ENCODE measurements at places on chromosomes 6 and 20.

GRCh38 chr6:14211562-14211942, 94.0 kb downstream of the CD83 start:
- DNase-seq = peak; percentile 69

- no peak for DNase-seq
Observed at GRCh38 chr6:130778946-130779657, 48.1 kb upstream of the SMLR1 start.

- no peak for DNase-seq
Observed at GRCh38 chr6:111086685-111087084, 618 bp upstream of the SLC16A10 start.

DNA sequence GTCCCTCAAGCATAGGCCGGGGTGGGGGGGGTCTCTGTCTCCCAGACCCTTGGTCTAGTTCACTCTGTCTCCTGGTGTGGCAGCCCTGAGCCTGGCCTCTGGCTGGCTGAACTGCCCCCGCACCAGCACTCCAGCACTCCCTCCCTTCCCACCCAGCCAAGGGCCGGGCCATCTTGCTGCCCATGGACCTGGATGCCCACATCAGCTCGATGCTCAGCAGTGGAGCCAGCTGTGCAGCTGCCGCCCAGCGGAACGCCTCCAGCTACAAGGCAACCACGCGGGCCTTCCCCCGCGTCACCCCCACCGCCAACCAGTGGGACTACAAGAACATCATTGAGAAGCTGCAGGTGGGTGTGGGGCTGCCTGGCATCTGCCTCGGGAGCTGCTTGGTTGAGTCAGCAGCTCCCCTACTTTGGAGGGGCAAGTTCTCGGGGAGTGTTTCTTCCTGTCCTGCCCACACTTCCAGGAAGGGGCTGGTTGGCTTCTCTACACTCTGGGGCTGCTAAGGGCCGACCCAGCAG, 28.4 kb downstream of the UQCC2 start:
- no peak for DNase-seq

- no peak for DNase-seq
Observed at GRCh38 chr6:104995989-104996617, 39.2 kb downstream of the LIN28B start.

DNA sequence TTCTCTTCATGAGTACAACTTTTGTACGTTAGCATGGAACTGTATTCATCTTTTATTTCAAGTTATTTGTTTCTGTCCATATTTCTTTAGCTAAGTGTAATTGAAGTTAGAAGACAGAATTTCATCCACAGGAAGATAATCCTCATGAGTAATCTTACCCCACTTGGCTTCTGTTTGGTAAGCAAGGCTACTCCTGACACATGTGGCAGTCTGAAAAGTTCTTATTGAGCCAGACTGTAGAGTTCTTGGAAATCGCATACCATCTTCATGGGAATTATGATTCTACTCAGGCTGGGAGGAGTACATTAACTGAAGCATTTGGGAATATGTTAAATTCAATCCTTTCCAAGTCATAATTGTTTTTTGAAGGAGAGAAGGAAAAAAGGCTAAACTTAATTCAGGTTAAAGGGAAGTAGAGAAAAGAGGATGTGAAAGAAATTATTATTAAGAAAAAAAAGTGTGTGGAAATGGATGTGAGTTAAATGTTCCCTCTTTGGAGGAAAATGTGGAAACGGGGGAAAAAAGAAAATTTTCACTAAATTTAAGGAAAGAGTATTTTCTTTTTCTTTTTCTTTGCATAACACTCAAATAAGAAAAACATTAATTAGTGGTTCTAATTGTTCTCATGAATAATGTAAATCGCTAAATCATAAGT, 41.5 kb upstream of the TENT5A start:
- no peak for DNase-seq

DNA sequence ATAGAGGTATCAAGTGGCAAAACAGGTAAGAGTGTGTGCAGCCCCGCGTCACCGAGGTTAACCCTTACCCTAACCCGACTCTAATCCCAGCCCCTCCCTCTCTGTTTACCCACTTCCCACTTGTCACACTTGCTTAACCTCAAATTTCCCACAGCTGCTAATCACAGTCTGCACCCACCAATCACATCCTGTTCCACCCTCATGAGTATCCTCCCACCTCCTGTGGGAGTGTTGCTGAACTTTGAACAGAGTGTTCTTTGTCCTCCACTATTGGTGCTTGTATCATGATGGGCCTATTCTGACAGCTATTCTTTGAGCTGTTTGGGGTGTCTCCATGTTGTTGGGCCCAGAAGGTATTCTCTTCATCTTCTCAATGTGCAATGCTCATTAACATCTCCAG, 487.8 kb downstream of the PTPRT start:
- peak; percentile 49 for DNase-seq

GRCh38 chr6:32167761-32168262, 3.4 kb downstream of the EGFL8 start:
- DNase-seq = no peak

DNA sequence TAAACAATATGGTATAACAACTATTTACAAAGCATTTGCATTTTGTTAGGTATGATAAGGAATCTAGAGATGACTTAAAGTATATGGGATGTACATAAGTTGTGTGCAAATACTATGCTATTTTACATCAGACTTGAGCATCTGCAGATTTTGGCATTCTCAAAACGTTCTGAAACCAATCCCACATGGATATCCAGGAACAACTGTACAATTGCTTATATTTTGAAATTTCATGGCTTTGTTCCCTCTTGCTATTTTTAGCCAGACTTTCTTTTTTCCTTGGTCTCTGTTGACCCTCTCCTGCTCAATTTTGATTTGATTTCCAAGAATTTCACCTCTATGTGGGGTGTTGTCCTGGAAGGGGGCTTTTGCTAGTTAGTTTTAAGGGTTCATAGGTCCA, 32.9 kb upstream of the UST start:
- no peak for DNase-seq

DNA sequence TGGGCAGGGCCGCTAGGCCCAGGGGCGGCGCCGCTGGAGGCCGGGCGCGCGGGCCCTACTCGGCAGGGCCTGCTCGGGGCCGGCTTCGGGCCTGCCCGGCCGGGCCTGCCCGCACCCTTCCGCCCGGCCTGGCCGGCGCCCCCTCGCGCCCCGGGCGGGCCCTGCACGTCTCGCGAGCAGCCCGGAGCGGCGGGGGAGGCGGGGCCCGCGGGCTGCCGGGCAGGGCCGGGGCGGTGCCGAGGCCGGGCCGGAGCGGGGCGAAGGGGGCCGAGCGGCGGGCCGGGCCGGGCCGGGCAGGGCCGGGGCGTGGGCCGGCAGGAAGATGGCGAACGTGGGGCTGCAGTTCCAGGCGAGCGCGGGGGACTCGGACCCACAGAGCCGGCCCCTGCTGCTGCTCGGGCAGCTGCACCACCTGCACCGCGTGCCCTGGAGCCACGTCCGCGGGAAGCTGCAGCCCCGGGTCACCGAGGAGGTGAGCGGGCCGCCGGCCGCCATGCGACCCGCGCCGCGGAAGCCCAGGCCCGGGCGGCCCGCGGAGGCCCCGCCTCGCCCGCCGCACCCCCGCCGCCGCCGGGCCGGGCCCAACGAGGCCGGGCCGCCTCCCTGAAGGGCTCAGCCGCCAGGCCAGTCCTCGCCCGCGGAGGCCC, at the start of gene NPEPL1:
Gene NPEPL1 (plus strand): TSS at position 222 of the 647 bp plus-strand sequence. CDS start 101 bp downstream, at position 323.
- DNase-seq = peak; percentile 71

- DNase-seq = no peak
Observed at GRCh38 chr20:6152777-6153176, 29.9 kb upstream of the FERMT1 start.

DNA sequence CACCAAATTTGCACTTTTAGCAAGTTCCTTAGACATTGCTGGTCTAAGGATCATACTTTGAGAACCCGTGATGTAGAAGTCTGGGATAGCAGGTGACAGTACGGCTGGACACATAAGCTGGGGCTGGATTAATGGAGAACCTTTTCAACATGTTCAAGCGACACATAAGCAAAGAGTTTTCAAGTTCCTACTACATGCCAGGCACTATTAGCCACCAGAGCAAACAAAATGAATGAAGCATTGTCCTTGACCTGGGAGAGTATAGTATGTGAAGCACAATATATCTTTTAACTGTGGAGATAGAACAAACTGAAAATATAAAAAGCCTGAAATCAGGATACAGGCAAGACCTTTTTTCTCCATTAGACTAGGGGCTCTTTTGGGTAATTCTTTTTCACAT, 102.9 kb downstream of the ADGRG6 start:
- no peak for DNase-seq

- peak; percentile 72 for DNase-seq
Observed at GRCh38 chr6:167791780-167792478, 34.8 kb upstream of the AFDN start.

- peak; percentile 44 for DNase-seq
Observed at GRCh38 chr20:58086763-58087561, 141.5 kb downstream of the ANKRD60 start.

DNA sequence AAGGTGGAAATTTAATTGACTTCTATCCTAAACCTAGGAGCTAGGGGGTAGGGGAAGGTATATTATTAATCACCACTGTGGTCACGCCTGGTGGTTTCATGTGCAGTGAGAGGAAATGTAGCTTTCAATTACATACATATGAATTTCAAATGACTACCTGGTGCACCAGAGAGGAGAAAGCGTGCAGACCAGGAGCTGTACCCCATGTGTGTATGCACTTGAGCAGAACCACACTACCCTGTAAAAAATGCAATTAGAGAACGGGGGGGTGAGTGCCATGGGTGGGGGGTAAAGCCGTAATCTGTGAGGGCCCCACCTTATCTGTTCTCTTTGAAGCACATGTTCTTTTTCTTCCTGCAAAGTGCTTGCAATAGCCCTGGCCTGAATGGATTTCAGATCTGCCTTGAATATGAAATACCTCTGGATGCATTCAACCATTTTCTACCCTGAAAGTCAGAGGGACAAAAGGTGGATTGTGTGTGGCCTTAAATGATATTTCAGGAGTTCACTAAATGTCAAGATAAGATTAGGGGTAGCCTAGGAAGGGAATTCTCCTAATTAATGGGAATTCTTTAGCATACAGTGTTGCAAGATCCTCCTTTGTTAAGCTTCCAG, 30.9 kb upstream of the EDN3 start:
- no peak for DNase-seq

DNA sequence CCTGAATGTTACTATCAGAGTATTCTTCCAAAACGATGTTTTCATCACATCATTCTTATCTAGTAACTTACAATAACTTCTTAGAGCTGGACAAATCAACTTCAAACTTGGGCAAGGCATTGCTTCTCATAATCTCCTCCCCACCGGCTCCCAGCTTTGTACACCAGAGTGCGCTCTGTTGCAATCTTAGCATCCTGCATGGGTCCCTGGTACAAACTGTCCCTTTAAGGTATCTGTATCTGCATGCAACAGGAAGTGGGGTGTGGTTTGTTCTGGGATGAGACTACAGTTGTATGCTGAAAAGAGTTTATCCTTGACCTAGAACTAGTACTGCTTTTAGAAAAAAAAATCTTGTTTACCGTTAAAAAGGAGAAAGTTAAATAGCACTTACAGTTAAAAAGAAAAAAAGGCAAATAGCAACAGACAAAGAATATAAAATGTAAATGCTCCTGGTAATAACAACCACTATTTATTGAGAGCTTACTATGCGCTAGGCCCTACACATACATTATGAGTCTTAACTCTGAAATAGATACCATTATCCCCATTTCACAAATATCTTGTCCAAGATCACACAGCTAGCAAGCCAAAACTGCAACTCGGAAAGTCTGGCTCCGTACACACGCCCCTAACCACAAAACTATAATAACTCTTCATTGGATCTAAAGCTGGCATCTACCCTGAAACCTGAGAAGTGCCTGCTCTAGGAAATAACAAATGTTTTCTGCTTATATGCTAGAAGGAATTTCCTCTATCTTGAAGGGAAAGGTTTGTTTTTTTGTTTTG, 9.8 kb upstream of the HECA start:
- peak; percentile 58 for DNase-seq

- DNase-seq = no peak
Observed at GRCh38 chr6:149459761-149460160, 25.1 kb downstream of the ZC3H12D start.

GRCh38 chr6:40312213-40313015, 274.8 kb downstream of the LRFN2 start:
- DNase-seq = no peak

DNA sequence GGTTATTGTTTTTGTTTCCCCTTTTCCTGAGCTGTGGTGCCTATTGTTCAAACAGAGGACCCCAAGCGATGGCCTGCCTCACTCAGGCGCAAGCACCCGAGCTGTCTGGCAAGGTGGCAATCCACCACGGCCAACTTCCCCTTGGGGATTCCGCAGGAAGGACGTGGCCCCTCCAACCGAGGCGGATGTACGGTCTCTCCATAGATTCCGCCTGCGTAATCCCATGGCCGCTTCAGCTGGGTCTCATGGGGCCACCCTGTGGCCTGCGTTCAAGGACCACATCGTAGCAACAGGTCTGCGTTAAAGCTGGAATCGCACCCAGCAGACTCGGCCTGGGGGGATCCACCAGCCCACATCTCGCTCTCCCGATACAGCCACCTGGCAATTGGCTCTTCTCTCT, 79.9 kb downstream of the CEBPB start:
- DNase-seq = no peak

GRCh38 chr6:134449781-134450180, 131.9 kb upstream of the SGK1 start:
- no peak for DNase-seq

DNA sequence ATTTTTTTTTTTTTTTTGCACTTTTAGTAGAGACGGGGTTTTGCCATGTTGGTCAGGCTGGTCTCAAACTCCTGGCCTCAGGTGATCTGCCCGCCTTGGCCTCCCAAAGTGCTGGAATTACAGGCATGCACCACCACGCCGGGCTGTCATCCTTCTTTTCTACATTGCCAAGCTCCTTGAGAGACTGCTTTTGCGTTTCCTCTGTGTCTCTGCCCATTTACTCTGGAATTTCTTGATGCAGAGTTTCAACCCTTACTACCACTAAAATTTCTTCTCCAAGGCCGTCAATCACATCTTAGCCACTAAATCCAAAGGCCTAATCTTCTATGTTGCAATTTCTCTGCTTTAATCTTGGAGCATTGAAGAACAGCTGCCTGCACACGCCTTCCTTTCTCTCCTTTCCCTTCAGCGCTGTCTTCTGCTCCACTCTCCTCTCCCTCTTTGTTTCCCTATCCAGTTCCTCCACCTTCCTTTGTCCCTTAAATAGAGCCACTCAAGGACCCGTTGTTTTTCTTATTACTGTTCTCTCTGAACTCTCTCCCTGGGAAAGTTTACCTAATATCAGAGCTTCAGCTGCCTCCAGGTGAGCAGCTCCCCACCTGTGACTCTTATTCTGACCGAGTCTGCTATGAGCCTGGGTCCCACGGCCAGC, 98.8 kb downstream of the SLC35B3 start:
- no peak for DNase-seq

GRCh38 chr6:622462-622861, 34.4 kb downstream of the HUS1B start:
- no peak for DNase-seq

GRCh38 chr6:167567142-167568033, 242.5 kb downstream of the TTLL2 start:
- no peak for DNase-seq

DNA sequence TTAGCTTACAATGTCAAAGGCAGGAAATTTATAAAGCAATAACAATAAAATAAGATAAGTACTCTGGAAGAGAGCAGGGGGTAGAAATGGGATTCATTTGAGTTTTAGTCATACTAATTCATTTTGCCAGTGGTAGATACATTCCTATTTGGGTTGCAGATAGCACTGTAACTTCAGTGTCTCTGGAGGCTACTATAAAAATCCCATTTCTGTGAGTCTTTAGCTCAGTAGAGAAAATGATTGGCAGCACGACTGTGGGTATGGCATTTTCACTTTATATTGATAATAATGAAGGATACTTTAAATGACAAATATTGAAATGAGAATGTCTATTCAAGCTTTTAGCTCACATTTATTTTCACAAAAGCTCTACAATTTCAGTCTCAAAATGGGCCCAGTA, 93.6 kb downstream of the FHL5 start:
- no peak for DNase-seq

GRCh38 chr20:22411627-22412450, 172.5 kb downstream of the FOXA2 start:
- peak; percentile 75 for DNase-seq

Data from left lobe of liver (tissue), 2 donors.